ENCODE measurements at places on chromosomes 7 and 10. TPM values are rescaled to one million over a fixed set of nuclear protein-coding genes. Genes with fewer than 3 reads are reported as not detected.

CNPY1 gene
- not detected for total RNA-seq

DNA sequence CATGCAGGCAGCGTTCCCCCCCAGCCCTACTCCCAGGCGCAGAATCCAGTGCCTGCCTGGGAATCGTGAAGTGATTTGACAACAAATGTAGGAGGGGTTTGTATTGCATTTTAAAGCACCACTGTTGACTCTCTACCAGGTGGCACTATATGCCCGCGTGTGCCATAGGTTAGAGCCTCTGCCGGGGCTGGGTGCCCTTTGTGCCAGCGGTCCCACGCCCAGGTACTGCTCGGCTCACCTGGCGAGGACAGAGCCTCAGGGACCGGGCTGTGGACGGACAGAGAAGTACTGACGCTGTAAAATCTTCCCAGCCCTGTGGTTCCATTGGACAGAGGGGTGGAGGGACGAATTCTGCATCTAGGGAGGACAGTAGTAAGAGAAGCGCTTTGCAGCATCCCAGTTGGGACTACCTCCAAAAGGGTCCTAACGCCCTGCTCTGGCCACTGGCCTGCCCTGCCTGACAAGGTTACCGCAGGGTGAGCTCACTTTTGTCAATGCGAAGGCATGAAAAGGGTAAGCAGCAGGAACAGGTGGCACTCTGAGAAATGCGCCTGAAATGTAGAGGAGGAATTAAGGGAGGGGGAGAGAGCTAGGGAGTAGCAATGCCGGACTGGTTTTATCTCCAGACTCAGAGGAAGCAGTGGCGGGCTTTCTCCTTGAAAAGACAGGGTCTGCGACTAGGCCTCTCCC, 788 bp upstream of the CACNA2D1 start:
- no peak for DNase-seq

GLCCI1 gene
- total RNA-seq, result 5.8 TPM

- no peak for DNase-seq
These were observed 559.7 kb upstream of the ZWINT start for GRCh38 chr10:56920601-56921261.

DNA sequence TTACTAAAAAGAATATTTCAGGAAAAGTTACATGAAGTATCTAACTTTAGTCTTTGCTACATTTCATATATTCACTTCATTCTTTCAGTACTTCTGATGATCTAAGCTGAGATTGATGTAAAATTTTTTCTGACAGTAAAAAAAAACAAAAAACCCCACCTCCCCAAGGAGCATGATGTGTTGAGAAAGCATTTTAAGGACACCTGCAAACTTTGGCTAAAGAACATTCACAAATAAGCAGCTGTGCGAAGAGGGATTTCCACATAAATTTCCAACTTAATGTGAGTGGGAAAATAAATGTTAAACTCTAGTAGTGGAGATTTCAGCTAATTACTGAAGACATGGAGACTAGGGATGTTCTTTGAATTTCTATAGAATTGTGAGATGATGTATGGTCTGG, 35.5 kb downstream of the DLD start:
- no peak for DNase-seq

- DNase-seq, result no peak
These were observed 214.8 kb upstream of the ADO start for GRCh38 chr10:62589689-62590088.

- no peak for DNase-seq
These were observed 101.0 kb downstream of the CELF2 start for GRCh38 chr10:11118686-11119085.
